ENCODE measurements at places on chromosomes 3 and 15. TPM values are rescaled to one million over a fixed set of nuclear protein-coding genes. Genes with fewer than 3 reads are reported as not detected.

Gene RAB27A
- total RNA-seq: 53.2 TPM

Gene LDHAL6B
- total RNA-seq: not detected

Gene KBTBD8
- total RNA-seq: 28.8 TPM

Gene HRG
- 0.13 TPM for total RNA-seq

Gene KBTBD13
- total RNA-seq: not detected

Gene PIERCE2
- total RNA-seq: not detected

Gene CRELD1
- total RNA-seq: 8.2 TPM

Gene PCLAF
- total RNA-seq: 88.6 TPM

Gene CLSTN2
- 0.05 TPM for total RNA-seq

Gene PCOLCE2
- 0.41 TPM for total RNA-seq

Gene PLA2G4B
- total RNA-seq: 3.1 TPM

Gene DUOXA1
- 0.08 TPM for total RNA-seq

Gene PEX5L
- total RNA-seq: 0.51 TPM

Gene CYP1A1
- not detected for total RNA-seq

Gene EPHA3
- 0.05 TPM for total RNA-seq

Gene RPLP1
- 3,322 TPM for total RNA-seq
